T-cell (primary cell): ENCODE measurements at places on chromosomes 7 and 10. TPM values are rescaled to one million over a fixed set of nuclear protein-coding genes. Genes with fewer than 3 reads are reported as not detected.

MAT1A gene
- total RNA-seq: 0.28 TPM

EN2 gene
- not detected for total RNA-seq

NODAL gene
- not detected for total RNA-seq

PIP gene
- not detected for total RNA-seq

BUB3 gene
- total RNA-seq: 139 TPM

MTERF1 gene
- total RNA-seq: 27.1 TPM

ZNF425 gene
- 2.7 TPM for total RNA-seq

PCLO gene
- total RNA-seq: 0.05 TPM

TFPI2 gene
- total RNA-seq: not detected

OR2A1 gene
- not detected for total RNA-seq

OR2A42 gene
- not detected for total RNA-seq

EBF3 gene
- not detected for total RNA-seq

PRKCQ gene
- 60.3 TPM for total RNA-seq

DNA sequence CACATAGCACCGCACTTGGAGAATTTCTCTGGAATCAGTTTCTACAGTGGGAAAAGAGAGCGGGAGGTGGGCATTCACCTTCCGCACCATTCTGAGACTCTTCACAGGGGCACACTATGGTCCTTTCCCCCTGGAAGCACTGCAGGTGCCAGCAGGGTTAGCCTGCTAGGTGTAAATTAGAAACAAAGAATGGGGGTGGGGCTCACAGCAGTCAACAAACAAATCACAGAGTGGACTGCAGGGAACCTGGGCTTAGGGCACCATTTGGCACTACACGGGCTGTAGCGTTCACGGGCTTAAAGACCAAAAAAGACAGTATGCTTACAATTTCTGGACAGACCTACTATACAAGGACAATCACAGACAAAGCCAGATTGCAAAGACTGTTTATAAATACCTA is 8.0 kb upstream of the PKD1L1 start:
- no peaks in the 10 kb centered on the region for H3K36me3 ChIP-seq
- H3K27me3 ChIP-seq: no peaks in the 10 kb centered on the region
- H3K27ac ChIP-seq: no peak overlapping the region
- no peak for DNase-seq
- H3K4me3 ChIP-seq: no peak overlapping the region
- no peaks in the 10 kb centered on the region for H3K4me1 ChIP-seq

DNA sequence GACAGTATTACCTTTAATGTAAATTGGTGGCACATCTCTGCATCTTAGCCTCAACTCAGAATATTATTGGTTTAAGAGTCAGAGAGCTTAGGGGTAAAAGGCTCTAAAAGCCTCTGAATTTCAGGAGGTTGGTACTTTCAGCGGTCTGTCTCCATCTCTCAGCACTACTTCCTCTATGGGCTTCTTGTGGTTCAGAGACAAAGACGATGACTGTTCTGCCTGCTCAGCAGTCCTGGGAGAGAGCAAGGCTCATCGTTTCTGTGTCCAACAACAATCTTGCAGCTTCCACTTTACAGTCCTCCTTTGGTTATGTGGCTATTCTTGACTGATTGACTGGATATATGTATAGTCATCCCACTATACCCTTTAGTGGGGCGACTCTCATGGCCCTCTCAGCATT is 394.7 kb downstream of the AUTS2 start:
- no peak overlapping the region for H3K27ac ChIP-seq
- no peak overlapping the region for H3K4me3 ChIP-seq
- H3K4me1 ChIP-seq: peaks cover 3% of the 10 kb centered on the region
- no peaks in the 10 kb centered on the region for H3K27me3 ChIP-seq

- H3K36me3 ChIP-seq: peaks cover 8% of the 10 kb centered on the region
- no peaks in the 10 kb centered on the region for H3K27me3 ChIP-seq
- H3K4me3 ChIP-seq: no peak overlapping the region
Measured at GRCh38 chr10:60203993-60204618, 185.6 kb downstream of the ANK3 start.

DNA sequence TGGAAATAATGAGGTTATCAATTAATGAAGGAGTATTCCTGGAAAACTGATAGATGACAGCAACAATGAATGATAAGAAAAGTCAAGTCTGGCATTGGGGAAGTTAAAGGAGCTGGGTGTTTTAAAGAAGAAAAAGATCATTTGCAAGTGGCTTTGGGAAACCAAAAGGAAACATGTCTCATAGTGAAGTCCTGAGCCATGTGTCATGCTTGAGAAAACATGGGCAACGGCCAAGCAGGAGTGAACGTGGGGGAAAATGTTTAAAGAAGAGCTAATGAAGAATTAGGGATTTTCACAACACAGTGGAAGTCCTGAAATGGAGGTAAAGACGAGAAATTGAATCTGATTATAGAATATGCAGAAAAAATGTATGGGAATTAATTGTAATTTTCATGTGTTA is 1383.2 kb upstream of the CELF2 start:
- no peaks in the 10 kb centered on the region for H3K4me1 ChIP-seq
- no peak overlapping the region for H3K4me3 ChIP-seq
- H3K27me3 ChIP-seq: no peaks in the 10 kb centered on the region
- H3K27ac ChIP-seq: no peak overlapping the region

DNA sequence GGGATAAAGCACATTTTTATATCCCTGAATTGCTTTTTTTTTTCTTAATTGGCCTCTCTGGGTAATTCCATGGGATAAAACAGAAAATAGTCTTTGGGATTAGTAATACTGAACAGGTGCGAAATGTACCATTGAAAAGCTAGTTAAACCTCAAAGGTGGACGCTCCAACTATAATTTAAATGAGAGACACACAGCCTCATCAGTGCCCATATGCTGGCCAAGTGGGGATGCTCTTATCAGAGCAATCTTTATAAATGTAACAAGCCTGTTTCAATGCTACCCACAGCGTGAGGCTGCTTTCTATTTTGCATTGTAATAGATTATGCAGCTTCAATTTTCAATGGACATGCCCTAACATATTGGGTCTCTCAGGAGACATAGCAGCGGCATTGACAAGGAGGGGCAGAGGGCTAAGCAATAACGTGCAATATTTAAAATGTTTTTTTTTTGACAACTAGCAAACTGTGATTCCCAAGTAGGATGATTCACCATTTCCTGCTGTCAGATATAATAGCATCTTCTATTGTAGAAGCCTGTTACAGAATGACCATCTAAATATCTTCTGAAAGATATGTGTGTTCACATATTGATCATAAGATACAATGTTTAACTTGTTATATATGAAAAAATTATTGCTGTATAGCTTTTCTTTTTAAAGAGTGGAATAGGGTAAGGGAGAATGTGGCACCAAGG is 91.3 kb upstream of the BET1 start:
- H3K36me3 ChIP-seq: no peaks in the 10 kb centered on the region
- H3K4me1 ChIP-seq: no peaks in the 10 kb centered on the region
- no peak for DNase-seq
- H3K27me3 ChIP-seq: peaks cover 2% of the 10 kb centered on the region
- no peak overlapping the region for H3K4me3 ChIP-seq

DNA sequence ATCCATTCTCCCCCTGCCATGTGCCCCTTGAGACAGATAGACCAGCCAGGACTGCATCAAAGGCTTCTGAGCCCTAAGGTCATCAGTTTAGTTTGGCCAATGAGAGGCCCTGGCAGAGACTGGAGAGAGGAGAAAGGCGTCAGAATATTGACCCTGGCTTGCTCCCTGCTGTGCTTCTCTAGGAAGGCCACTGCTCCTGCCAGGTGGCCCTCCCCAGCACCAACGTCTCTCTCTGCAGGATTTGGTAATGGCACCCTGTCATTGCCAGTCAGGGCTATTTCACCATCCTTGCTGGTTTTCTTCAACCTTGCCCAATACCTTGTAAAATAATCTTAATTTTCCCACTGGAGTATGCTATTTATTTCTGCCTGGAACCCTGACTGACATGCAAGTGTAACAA is 38.8 kb upstream of the ZRANB1 start:
- H3K27ac ChIP-seq: no peak overlapping the region
- H3K36me3 ChIP-seq: no peaks in the 10 kb centered on the region
- no peak for DNase-seq
- H3K4me3 ChIP-seq: no peak overlapping the region

DNA sequence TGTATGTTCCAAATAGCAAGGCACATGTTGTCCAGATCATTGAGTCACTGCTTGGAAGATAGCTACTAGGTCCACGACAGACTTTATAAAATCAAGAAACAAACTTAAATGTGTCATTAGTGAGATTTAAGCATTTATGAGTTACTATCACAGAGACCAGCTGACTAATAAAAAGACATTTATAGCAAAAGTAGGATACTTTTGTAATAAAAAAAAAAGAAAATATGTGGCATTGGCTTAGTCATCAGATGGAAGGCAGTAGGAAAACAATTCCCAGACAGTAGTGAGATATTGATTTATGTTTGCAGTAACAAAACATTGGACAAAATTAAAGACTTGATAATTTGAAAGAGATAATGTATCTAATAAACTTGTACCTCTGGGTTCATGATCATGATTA is 881.0 kb upstream of the LRRN3 start:
- H3K27me3 ChIP-seq: no peaks in the 10 kb centered on the region
- no peaks in the 10 kb centered on the region for H3K4me1 ChIP-seq
- no peaks in the 10 kb centered on the region for H3K36me3 ChIP-seq
- DNase-seq: no peak

DNA sequence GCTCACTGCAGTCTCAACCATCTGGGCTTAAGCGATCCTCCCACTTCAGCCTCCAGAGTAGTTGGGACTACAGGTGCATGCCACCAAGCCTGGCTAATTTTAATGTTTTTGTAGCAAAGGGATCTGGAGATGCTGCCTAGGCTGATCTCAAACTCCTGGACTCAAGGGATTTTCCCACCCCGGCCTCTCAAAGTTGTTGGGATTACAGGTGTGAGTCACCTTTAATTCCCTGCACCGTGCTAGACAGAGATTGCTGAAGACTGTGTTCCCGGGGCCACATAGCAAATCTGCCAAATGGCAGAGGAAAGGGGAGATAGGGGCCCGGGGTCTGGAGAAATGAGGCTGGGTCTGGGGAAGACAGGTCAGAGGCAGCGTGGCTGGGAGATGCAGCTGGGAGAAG is 20.6 kb upstream of the PSMG3 start:
- no peak for DNase-seq
- H3K4me3 ChIP-seq: no peak overlapping the region
- H3K27me3 ChIP-seq: no peaks in the 10 kb centered on the region
- peaks cover 1% of the 10 kb centered on the region for H3K36me3 ChIP-seq
- H3K4me1 ChIP-seq: peaks cover 4% of the 10 kb centered on the region

DNA sequence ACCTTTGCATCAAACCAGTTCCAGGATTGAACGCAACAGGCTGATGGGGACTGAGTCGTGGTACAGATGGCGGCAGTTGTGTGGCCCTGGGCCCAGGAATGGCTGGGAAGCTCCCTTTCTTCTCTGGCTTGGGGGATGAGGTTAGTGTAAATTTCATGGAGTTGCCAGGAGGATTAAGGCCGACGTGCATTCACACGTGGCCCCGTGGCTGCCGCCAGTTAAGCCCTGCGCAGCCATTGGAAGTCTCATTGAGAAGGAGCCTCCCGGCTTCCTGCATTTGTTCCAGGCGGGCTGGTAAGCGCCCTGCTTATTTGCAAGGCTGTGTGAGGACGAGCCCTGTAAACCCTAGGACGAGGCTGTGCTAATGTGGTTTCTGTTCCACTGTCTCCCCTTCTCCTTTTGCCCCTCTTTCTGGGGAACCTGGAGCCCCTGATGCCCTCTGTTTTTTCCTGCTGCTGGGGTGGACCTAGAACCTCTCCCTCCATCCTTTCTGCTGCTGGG is 174.7 kb upstream of the TNRC18 start:
- peaks cover 34% of the 10 kb centered on the region for H3K4me1 ChIP-seq
- no peak overlapping the region for H3K27ac ChIP-seq
- no peak overlapping the region for H3K4me3 ChIP-seq

GRCh38 chr10:12041766-12042408 is 722 bp downstream of the UPF2 start:
- peak overlapping the region; percentile 93 for H3K4me3 ChIP-seq
- H3K27me3 ChIP-seq: no peaks in the 10 kb centered on the region
- DNase-seq: no peak
- H3K36me3 ChIP-seq: peaks cover 3% of the 10 kb centered on the region
- peaks cover 10% of the 10 kb centered on the region for H3K4me1 ChIP-seq

DNA sequence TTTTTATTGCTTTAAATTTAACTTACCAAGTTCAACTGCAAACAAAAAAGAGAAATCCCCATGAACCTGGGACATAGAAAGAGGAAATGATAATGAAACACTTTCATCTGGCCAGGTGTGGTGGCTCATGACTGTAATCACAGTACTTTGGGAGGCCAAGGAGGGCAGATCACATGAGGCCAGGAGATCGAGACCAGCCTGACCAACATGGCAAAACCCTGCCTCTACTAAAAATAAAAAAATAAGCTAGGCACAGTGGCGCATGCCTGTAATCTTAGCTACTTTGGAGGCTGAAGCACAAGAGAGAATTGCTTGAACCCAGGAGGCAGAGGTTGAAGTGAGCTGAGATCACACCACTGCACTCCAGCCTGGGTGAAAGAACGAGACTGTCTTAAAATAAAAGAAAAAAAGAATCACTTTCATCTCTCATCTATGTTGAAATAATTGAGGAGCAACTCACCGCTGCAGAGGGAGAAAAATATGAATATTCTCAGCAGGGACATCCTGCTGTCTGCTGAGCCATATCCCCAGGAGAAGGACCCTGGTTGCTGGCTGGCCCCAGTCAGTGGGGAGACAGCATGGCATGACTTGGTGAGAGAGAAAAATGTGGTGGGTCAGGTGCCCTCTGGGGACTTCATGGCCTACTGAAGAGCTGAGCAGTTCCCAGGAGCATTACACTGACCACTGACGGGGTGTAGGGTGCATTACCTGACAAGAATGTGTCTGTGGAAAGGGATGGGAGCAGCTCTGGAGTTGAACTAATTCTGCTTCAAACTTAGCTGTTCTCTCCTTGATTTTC is 22.8 kb upstream of the TARP start:
- no peak overlapping the region for H3K27ac ChIP-seq
- H3K4me1 ChIP-seq: no peaks in the 10 kb centered on the region
- H3K36me3 ChIP-seq: no peaks in the 10 kb centered on the region
- DNase-seq: no peak

- peaks cover 7% of the 10 kb centered on the region for H3K4me1 ChIP-seq
- no peaks in the 10 kb centered on the region for H3K36me3 ChIP-seq
- H3K27me3 ChIP-seq: peaks cover 38% of the 10 kb centered on the region
- H3K4me3 ChIP-seq: no peak overlapping the region
Measured at GRCh38 chr7:128934361-128935341, 3.1 kb upstream of the IRF5 start.

DNA sequence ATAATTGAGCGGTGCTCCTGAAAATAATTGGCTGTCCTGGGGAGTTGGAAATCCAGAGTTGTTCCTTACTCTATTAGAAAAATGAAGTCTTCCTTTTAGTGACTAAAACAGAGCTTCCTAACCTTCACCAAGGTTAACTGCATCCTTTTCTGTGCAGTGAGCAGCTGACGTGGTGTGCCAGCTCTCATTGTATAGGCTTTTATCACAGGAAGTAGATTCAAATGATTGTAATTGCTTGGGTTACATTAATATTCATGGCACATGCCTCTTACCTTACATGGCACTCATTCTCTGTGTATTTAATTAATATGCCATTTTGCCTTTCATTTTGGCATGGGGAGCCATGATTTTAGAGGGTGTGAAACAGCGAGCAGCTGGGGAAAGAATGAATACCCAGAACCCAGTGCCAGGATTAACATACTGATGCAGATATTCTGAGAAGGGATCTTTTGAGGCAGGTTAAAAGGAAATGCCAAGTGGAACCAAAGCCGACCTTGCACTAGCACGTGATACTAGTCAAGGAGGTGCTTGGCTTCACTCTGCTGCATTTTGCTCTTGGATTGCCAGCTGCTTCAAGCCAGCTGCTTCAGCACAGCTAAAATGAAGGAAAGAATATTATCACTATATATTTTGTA is 115.3 kb downstream of the ST7 start:
- no peak overlapping the region for H3K4me3 ChIP-seq
- no peaks in the 10 kb centered on the region for H3K27me3 ChIP-seq
- peaks cover 4% of the 10 kb centered on the region for H3K4me1 ChIP-seq
- H3K27ac ChIP-seq: no peak overlapping the region
- H3K36me3 ChIP-seq: no peaks in the 10 kb centered on the region
